ENCODE measurements at places on chromosomes 6 and 20.

DNA sequence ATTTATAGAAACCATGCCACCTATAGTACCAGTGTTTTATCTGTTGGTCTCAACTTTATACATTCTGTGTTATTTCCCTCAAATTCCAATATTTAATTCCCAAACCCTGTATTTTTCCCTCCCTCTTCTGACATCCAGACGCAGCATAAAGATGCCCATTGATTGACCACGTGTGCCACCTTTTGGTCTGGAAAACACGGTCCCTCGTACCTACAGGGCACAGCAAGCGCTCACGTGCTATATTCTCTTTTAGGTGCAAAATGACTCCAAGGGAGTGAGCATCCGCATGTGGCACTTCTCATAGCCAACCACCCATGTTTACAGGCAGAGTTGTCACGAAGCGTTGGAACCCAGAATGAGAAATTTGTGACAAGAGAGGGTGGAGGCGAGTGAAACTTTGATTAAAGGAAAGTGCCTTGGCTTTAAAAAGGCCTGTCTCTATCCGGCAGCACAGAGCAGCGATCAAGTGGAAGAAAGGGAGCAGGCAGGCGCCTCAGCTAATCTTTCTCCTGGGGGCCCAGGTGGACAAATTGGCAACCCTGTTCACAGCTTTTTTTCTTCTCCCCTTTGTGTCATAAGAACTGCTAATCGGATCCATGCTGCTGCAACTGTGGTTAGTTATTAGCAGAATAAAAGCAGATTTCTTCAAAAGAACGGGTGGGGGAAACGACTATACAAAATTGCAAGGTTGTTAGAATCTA is 225.9 kb downstream of the TMEM242 start:
- DNase-seq: no peak

DNA sequence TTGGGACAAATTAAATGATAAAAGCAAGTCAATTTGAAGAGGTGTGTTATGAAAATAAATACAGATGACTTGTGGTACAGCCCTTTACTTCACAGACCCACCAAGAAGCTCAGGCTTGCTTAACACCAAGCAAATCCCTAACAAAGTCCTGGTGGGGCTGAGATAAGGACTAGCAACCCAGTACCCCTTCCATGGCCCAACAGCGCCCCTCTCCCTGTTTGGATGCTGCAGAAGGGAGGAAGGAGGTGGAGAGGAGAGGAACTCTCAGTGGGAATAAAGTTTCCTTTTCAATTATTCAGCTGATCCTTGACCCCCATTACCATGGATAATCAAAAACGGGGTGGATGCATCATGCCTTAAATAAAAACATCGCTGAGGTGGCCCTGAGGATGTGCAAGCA is 4.5 kb upstream of the ZNF831 start:
- no peak for DNase-seq

DNA sequence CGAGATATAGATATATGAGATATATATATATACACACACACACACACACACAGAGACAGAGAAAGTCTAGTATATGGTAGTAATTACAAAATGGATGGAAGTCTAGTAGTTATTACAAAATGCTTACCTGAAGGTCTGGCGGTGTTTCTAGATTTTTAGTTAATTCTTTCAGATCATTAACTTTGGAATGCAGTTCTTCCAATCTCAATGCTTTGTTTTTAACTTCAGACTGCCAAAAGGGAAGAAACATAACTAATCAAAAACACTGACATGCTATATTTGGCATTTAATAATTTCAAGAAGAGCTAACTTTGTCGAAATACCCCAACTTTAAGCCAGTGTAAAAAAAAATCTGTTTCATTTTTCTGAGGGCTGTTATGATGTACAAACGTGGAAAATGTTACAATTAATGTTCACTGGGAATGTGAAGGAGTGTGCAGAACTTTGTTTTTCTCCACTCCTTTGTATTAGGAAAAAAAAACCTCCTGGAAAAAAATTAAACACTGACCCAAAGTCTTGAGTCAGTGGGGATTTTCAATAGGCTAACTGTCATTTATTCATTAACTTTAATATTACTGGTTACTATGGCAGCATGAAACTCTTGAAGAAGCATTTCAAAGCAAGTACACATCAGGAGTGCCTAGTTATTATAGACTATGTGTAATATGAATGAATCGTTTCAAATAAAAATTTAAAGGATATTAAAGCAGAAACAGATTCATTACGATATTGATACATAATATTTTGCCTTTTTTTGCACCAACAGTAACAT is 232.9 kb downstream of the SYNE1 start:
- no peak for DNase-seq

- no peak for DNase-seq
These were observed 116.6 kb downstream of the MRPL14 start for GRCh38 chr6:44010411-44011349.

DNA sequence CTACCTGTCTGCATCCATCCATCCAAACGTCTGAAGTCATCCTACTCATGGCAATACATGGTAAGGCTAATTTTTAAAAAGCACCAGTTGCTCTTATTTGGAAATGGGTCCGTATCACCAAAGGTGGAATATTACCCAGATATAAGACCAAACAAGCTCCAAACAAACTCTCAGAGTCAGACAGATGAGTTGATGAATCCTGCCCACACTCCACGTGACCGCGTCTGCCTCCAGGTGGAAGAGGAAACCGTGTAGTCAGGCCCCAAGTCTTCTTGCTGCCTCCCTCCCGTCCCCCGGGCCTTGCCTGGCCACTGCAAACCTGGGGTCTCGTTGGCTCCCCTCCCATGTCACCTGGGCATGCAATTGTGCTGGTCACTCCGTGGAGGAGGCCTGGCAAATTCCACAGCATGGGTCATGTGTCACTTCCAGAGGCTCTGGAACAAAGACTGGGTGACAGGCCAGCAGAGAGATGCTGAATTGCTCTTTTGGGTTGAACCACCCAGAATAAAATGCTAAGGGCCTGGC is 31.8 kb downstream of the CTCFL start:
- DNase-seq: no peak

GRCh38 chr6:156774863-156775405 is 2.2 kb upstream of the ARID1B start:
- DNase-seq: no peak

- no peak for DNase-seq
These were observed 147.8 kb downstream of the CD83 start for GRCh38 chr6:14265049-14266021.

- DNase-seq: no peak
These were observed 148.8 kb upstream of the SOX4 start for GRCh38 chr6:21444711-21445260.

Data from activated CD4-positive, alpha-beta T cell treated with anti-CD3 and anti-CD28 coated beads, Interleukin-2, amount 50 U/mL, for 4 hours (primary cell).